Activated naive CD4-positive, alpha-beta T cell treated with anti-CD3 and anti-CD28 coated beads, Interleukin-2, amount 50 U/mL, for 72 hours (primary cell): ENCODE measurements at places on chromosomes 3 and 15. TPM values are rescaled to one million over a fixed set of nuclear protein-coding genes. Genes with fewer than 3 reads are reported as not detected.

The CATSPER2 gene
- 8.1 TPM for total RNA-seq

The FOXL2NB gene
- not detected for total RNA-seq

The CORO2B gene
- total RNA-seq, result 0.07 TPM

The TMEM266 gene
- not detected for total RNA-seq

The FHIT gene
- 21.3 TPM for total RNA-seq

GRCh38 chr3:42763021-42763420 is 10.0 kb downstream of the CCDC13 start:
- no peak for DNase-seq

DNA sequence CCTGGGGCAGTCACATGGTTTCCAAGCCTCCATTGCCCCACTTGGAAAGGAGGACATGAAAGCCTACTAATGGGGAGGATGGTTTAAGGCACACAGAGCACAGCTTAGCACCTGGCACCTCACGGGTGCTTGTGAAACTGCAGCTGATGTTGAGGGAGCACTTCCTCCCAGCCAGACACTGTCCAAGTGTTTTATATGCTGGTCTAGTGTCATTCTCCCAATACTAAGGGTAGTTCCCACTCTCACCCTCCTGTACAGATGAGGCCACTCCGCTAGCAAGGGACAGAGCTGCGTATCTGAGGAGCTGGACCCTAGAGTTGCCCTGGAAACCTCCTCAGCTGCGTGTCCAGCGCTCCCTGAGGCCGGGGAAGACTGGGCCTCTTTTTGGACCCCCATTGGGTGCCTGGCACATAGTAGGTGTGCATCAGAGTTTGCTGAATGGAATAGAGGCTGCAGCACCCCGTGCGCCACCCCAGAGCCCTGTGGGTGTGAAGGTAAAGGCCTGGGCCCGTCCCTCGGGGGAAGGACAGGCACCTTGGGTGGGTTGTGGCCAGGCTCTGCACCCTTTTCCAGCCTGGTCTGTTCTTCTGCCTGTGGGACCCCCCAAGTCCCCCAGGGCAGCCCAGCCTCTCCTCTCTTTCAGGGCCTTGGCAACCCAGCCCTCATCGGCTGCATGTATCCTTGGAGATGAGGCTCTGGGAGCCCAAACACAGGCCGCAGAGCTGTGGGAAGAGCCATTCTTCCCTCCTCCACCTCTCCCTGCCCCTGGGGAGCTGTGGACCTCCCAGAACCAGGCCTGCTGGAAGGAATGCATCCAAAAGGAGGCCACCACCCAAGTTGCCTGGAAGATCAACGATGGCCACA is 31.3 kb downstream of the DNASE1L3 start:
- DNase-seq, result no peak

- DNase-seq, result no peak
Observed at GRCh38 chr3:61944726-61945125, 383.4 kb downstream of the PTPRG start.

DNA sequence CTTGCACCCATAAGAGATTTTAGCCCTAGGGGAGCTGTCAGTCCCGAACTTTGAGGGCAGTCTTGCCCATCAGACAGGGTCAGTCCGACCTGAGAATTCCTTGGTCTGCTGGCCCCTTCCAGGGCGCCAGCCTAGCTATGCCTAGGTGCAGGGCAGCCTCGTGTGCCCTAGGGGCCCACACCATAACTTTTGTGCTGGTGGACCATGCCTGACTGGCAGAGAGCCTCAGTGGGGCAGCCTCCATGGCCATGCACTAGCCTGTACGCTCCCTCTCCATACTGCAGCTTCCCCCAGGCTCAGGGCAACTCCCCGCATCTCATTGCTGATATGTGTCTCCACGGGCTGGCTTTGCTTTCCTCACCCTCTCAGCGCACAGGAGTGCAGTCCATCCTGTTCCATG is 835.8 kb upstream of the ALCAM start:
- DNase-seq, result no peak
